ENCODE measurements at places on chromosomes 6 and 20.

DNA sequence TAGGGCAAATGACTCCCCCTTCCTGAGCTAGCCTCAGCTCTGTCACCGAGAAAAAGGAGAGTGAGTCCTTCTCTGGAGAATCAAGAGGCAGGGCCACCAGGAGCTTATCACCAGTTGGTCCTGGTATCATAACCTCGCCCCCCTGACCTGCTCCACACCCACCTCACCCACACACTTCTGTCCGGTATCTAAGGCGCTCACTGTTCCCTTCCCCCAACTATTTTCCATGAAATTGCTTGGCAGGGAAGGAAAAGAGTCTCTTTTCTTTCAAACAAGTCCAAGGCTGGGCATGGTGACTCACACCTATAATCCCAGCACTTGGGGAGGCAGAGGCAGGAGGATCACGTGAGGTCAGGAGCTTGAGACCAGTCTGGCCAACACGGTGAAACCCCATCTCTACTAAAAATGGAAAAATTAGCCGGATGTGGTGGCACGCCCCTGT is 77.6 kb downstream of the ZMYND8 start:
- peak; percentile 34 for DNase-seq

GRCh38 chr6:140980265-140980887 is 1152.3 kb upstream of the GJE1 start:
- peak; percentile 47 for DNase-seq

DNA sequence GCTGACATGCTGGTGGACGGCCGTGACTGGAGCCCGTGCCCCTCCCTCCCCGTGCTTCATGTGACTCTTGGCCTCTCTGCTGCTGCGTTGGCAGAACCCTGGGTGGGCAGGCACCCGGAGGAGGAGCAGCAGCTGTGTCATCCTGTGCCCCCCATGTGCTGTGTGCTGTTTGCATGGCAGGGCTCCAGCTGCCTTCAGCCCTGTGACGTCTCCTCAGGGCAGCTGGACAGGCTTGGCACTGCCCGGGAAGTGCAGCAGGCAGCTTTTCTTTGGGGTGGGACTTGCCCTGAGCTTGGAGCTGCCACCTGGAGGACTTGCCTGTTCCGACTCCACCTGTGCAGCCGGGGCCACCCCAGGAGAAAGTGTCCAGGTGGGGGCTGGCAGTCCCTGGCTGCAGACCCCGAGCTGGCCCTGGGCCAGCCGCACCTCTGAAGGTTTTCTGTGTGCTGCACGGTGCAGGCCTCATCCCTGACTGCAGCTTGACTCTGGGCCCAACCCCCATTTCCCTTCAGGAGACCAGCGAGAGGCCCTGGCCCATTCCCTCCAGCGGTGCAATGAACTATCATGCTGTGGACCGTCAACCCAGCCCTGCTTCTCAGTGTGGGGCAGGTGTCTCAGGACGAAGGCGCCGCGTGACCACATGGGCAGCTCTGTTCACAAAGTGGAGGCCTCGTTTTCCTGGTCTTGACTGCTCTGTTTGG is 8.1 kb downstream of the NPBWR2 start:
- no peak for DNase-seq

DNA sequence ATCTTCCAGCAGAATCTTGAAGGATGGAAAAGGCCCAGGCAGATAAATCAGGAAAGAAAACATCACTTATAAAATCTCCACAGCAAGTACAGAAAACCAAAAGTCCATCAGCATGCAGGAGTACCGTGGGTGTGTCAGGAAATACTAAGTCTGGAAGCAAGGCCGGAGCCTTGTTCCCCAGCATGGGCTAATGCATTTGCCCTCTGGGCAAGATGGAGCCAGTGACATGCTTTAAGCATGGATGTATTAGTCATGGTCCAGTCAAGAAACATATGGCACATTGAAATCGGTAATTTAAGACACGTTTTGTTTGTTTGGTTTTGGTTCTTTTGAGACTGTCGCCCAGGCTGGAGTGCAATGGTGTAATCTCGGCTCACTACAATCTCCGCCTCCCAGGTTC is 506.0 kb upstream of the JARID2 start:
- no peak for DNase-seq

GRCh38 chr20:35561671-35562070 is 19.8 kb downstream of the ERGIC3 start:
- DNase-seq: no peak

GRCh38 chr20:17809362-17810061 is 109.7 kb downstream of the BANF2 start:
- DNase-seq: no peak

DNA sequence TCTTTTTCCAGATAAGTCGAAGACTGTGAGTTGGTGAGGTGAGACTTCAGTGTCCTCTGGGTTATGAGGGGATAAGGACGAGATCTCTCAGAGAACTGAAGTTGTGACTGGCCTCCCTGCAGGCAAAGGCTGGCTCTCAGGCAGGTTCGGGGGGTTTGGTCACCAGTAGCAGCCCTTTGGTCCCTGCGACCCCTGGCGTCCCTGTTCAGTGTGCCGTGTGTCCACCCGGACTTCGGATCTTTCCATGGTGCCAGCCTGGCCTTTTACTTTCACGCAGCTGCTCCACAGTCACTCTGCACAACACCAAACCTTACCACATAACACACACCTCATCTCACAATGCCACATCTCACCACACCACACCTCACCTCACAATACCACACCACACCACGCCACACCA is 131.9 kb downstream of the ERMARD start:
- DNase-seq: no peak

- no peak for DNase-seq
Measured at GRCh38 chr20:63222541-63222940, 6.6 kb upstream of the YTHDF1 start.

GRCh38 chr20:7015257-7015656 is 247.8 kb downstream of the BMP2 start:
- no peak for DNase-seq

DNA sequence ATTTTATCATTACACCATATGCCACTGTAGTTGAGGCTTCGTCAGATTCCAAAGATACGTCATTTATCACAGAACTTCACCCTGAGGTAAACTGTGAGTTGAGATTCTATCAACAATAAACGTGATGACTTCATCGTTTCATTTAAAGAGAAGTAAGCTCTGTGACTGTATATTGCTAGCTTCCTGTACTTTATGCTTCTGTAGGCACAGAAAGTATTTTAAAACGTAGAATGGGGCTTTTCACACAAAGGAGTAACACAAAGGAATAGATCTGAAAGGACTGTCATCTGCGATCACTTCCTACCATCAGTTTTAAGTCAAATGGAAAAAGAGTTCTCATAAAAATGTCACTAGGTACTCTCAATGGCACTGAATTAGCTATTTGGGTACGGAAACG is 234.4 kb upstream of the MCHR2 start:
- peak; percentile 27 for DNase-seq

DNA sequence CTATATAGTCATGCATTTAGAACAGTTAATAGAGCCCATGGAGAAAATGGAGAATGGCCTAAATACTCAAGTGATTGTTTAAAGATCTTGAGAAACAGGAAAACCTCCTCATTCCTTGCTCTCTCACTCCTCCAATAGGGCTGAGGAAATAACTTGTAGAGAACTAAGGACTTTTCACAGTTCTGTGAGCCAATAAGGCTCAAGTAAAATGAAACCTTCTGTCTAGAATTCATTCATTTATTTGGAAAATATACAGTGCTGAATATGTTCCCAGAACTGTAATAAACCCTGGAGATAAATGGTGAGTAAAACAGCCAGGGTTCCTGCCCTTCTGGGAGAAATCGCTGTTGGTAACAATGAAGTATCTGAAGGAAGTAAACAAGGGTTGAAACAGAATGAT is 35.3 kb downstream of the ELOVL2 start:
- DNase-seq: peak; percentile 85

DNA sequence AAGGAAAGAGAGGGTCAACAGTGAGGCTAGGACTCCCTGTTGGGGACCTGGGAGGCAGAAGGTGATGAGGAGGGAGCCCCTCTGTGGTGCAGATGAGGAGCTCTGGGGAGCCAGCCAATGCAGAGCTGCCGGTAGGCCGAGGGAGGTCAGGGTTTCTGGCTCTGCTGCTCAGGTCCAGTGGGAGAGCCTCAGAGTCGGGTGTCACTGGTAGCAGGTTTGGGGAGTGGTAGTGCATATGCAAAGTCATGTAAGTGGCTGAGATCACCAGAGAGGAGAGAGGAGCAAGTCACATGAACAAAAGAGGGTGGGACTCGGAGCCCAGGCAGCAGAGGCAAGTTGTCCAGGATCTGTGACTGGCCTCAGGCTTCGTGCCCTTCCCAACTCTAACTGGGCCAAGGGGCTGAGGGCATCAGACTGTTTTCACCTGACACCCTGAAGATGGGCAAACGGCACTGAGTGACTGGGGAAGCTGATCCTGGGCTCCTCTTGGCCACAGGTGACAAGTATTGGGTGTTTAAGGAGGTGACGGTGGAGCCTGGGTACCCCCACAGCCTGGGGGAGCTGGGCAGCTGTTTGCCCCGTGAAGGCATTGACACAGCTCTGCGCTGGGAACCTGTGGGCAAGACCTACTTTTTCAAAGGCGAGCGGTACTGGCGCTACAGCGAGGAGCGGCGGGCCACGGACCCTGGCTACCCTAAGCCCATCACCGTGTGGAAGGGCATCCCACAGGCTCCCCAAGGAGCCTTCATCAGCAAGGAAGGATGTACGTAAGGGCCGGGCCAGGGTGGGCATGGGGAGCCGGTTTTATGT is 6.6 kb downstream of the MMP24OS start:
- DNase-seq: no peak

DNA sequence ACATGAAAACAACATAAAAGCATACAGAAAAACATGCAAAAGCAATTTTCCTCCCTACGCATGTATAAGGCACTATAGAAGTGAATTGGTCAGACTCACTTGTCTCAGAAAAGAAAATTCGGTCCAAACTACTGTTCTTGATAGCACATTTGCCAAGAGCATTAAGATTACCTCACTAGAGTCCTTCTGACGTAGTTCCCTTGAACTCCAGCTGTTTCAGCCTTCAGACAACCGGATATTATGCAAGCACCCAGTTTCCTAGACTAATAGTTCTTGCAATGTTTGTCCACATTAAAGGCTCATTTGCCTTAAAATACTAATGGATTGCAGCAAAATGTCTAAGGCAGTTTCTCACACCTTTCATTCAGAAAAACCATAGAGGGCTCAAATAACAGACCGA is 2.5 kb upstream of the CASS4 start:
- DNase-seq: peak; percentile 96

- no peak for DNase-seq
Measured at GRCh38 chr6:46736906-46737305, 1.7 kb upstream of the PLA2G7 start.

DNA sequence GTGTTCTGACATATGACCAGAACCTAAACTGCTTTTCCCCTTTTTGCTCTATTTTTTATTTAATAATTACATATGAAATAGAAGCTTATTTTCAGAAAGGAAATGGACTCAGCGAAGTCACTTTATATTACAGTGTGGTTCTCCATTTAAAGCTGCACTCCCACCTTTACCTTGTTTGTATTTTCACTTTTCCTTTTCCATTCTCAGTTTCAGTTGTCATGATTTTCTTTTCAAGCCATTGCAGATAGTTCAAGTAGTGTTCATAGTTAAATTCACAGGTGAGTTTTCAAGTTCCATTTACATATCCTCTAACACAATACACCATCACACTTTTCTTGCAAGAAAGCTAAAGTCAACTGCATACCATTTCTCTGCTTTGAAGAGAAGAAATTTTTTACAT is 400.2 kb downstream of the HACE1 start:
- no peak for DNase-seq

DNA sequence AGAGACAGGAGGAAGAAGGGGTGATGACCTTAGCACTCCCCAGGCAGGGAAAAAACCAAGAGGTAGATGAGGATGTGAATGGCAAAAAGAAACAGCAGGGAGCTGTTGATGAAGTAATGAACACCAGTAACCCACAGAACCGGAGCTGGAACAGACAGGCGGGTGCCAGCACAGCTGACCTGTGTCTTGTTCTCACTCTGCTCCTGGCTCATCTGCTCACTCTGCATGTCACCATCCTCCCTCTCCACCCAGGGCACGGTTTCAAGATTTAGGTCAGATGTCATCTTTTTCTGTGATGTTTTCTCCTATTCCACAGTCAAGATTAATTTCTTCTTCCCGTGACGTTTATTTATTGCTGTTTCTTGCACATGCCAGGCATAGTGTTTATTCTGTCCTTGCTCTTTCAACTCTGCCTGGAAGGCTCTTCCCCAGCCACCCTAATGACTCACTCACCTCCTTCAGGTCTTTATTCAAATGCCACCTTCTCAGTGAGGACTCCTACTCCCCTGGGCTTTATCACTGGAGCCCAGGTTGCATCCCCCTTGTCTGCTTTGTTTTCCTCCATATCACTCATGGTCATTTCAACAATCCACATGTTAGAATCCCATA is 164.5 kb upstream of the HDAC2 start:
- DNase-seq: no peak

- no peak for DNase-seq
Measured at GRCh38 chr6:168499045-168499650, 58.2 kb downstream of the SMOC2 start.

- no peak for DNase-seq
Measured at GRCh38 chr6:14747881-14748520, 497.9 kb upstream of the JARID2 start.

GRCh38 chr6:12947967-12948366 is 231.4 kb downstream of the PHACTR1 start:
- no peak for DNase-seq

GRCh38 chr6:166502453-166502852 is 84.0 kb downstream of the RAMACL start:
- DNase-seq: no peak

- no peak for DNase-seq
Measured at GRCh38 chr6:52829046-52829817, 11.4 kb downstream of the GSTA5 start.

- DNase-seq: no peak
Measured at GRCh38 chr6:158559338-158559894, 475 bp upstream of the TMEM181 start.

DNA sequence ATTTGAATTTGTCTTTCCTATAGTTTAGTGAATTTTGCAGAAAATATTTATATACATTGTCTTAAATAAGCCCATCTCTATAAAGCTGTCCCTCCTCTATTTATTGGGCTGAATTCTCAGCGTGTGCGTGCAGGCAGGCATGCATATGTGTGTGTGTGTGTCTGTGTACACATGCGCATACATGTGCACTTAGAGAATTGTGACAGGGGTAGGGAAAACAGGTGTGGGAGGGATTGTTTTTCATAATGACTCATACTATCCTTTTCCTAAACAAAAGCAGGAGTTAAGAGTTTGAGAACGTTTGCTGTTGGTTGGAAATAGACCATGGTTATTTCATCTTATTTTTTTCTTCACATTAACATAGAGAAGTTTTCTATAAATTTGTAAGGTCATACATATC is 43.4 kb upstream of the FABP7 start:
- DNase-seq: no peak

GRCh38 chr6:170045981-170046667 is 244.8 kb downstream of the DLL1 start:
- no peak for DNase-seq

GRCh38 chr6:53647462-53648094 is 18.0 kb downstream of the KLHL31 start:
- peak; percentile 59 for DNase-seq

- DNase-seq: no peak
Measured at GRCh38 chr6:34573567-34574183, 17.5 kb upstream of the SPDEF start.

DNA sequence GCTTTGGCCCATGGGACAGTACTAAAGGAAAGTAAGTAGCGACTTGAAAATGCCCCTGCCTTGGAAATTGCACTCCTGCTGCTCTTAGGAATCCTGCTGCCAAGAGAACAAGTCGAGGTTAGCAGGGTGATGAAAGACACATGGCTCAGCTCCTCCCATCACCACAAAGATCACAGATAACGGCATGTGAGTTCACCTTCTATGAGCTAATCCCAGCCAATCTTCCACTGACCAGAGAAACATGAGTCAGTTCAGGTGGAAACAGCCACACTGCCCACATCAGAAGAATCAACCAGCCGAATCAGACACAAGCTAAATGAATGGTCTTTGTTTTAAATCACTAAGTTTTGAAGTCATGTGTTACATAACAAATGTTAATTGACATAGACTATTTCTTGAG is 106.3 kb downstream of the PRKN start:
- peak; percentile 26 for DNase-seq

Measured in cardiac fibroblast (primary cell).